Activated CD4-positive, alpha-beta T cell treated with anti-CD3 and anti-CD28 coated beads, Interleukin-2, amount 10 ng/mL, durations not matched to agents 7 days and 5 days (primary cell): ENCODE measurements at places on chromosomes 6 and 20. TPM values are rescaled to one million over a fixed set of nuclear protein-coding genes. Genes with fewer than 3 reads are reported as not detected.

The RIPOR2 gene
- 287 TPM for total RNA-seq

The SLC35F1 gene
- total RNA-seq = not detected

The SLC13A3 gene
- total RNA-seq = not detected

The MYT1 gene
- total RNA-seq = not detected

The LGSN gene
- not detected for total RNA-seq

The PHACTR1 gene
- 0.32 TPM for total RNA-seq

The TMEM74B gene
- total RNA-seq = 0.10 TPM

The SPAG4 gene
- 1.7 TPM for total RNA-seq

The SLCO4A1 gene
- 55.2 TPM for total RNA-seq

The BTBD3 gene
- 5.5 TPM for total RNA-seq

The CNBD2 gene
- 4.0 TPM for total RNA-seq
